ENCODE measurements at places on chromosomes 7 and 10.

GRCh38 chr10:31479752-31480151 is 160.7 kb downstream of the ZEB1 start:
- DNase-seq = no peak

DNA sequence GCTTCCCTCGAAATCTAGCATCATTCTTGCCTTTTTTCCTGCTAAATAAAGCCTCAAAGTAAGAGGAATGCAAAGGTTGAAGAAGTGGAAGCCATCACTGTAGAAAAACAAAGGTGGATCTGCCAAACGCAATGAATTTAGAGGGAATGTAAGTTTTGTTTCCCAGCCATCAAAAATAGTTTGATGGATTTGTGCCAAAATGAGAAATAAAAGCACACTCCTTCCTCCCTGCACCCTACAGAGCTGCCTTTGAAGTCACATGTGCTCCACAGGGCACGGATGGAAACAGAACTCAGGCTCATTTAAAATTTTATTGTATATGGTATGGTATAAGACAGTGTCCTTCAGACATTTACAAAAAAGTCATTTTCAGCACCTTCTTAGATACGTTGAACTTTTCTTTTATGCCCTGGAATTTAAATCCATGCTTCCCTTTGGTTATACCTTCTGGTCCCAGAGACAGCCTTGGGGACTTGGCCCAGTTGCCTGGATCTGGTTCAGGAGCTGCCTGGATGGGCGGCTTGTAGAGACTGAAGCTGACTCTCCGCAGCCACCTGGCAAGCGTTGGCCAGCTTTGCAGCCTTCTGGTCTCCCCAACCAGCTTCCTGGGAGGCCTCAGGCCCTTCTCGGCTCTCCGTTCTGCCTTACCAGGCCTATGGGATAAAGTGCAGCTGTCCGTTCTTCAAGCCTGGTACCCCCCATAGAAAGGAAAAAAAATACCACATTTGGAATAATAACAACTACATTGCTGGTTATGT is 228.5 kb upstream of the NEBL start:
- DNase-seq = no peak

GRCh38 chr7:105617280-105618015 is 36.2 kb upstream of the EFCAB10 start:
- no peak for DNase-seq

DNA sequence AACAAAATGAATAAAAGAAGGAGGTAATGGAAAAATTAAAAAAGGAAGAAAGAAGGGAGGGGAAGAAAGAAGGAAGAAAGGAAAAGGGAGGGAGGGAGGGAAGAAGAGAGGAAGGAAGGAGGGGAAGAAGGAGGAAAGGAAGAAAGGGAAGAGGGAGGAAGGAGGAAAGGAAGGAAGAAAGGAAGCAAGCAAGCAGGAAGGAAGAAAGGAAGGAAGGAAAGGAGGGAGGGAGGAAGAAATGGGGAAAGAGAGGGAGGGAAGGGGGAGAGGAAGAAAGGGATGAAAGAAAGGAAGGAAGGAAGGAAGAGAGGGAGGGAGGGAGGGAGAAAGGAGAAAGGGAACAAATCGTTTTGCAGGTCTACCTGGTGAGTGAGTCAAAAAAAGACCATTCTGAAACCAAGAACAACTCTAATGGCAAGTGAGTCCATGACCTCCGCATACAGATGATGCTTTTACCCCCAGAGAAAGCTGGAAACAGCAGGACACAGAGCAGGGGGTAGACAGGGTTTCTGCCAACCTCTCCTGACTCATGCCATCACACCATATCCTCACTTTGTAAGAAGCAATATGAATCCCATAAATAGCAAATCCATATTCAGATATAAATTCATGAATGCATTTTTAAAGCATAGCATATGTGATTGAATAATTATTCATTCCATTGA is 1112.9 kb upstream of the AUTS2 start:
- no peak for DNase-seq

DNA sequence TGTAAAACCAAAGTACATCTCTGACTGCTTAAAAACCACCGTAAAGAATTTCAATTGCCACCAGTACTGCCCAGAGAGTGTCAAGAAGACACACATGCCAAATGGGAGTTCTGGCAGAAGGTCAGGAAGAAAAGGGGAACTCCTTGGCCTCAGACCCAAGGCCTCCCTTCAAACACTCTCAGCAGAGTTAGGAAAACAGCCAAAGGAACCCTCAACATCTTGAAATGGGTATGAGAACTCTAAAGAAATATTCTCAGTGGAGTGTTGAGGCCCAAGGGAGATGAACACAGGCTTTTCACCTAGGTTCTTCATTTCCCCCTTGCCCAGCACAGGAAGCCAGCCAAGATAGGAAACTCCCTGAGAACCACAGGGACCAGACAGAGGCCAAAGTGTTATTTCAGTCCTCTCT is 96.1 kb upstream of the ASAH2 start:
- DNase-seq = peak; percentile 64

- no peak for DNase-seq
These were observed 270.7 kb downstream of the PRPF18 start for GRCh38 chr10:13857451-13857850.

- no peak for DNase-seq
These were observed 44.9 kb upstream of the IL6 start for GRCh38 chr7:22681852-22682657.

DNA sequence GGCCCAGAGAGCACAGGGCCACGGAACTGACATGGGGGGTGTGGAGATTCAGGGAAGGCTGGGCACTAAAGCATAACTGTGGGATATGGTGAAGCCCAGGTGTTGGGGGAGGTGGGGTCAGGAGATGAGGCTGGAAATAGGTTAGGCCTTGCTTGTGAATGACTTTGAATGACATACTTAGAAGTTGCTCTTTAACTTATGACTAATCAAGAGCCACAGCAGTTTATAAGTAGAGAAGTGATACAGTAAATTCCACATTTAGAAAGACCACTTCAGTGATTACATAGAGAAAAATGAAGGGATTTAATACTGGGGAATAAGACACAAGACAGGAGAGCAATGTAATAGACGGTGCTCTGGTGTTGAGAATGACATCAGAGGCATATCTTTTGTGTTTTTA is 120.8 kb upstream of the SEC61G start:
- no peak for DNase-seq

DNA sequence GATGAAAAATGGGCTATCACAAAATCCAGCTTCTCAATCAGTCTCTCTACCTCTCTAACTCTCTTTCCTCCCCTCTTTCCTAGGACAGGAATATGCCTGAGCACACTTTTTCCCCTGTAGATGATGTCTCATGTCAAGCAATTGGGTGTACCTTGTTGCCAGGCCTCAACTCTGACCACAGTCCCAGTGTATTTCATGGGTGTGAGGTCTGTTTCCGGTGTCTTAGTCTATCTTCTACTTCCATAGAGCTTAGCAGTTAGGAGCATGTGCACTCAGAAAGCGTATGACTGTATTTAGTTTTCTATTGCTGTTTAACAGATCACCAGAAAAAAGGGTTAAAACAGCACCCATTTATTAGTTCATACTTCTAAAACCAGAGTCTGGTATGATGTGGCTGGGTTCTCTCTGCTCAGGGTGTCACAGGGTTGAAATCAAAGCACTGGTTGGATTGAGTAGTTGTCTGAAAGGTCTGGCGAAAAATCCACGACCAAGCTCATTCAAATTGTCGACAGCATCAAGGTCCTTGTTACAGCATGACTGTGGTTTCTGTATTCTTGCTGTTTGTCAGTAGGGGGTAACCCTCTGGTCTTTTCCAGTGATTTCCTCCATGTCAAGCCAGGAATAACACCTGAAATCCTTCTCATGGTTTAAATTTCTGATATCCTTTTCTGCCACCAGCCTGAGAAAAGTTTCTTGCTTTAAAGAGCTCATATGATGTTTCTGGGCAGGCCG is 130.0 kb downstream of the THSD7A start:
- no peak for DNase-seq

- DNase-seq = no peak
These were observed 41.6 kb downstream of the RBM28 start for GRCh38 chr7:128302139-128302538.

DNA sequence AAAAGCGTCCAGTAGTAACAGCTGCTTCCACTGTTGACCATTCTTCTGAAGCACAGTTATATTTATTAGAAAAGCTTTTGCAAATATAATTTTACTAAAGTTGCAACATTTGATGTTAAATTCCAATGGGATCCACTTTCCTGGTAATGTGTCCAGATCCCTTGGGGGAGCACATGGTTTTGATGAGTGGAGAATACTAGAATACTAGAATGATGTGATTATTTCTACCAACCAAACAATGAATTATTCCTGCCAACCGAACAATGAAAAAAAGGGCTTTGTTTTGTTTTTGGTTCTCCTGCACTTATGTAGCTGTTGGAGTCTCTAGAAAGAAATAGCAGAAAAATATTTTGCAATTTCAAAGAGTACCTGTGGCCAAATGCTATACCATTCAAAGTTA is 59.1 kb downstream of the BPGM start:
- DNase-seq = no peak
